LNCaP clone FGC (cell line): ENCODE measurements at places on chromosomes 13 and 19.

GRCh38 chr19:49896863-49897621 is at the start of gene IL4I1:
Gene IL4I1 (minus strand): TSS chr19:49896887. CDS start chr19:49896160, 727 bp downstream.
- no peak for DNase-seq

- DNase-seq = no peak
Measured at GRCh38 chr13:77981281-77981881, 62.8 kb upstream of the EDNRB start.

GRCh38 chr19:41206456-41206855 is 12.6 kb upstream of the AXL start:
- DNase-seq = no peak

DNA sequence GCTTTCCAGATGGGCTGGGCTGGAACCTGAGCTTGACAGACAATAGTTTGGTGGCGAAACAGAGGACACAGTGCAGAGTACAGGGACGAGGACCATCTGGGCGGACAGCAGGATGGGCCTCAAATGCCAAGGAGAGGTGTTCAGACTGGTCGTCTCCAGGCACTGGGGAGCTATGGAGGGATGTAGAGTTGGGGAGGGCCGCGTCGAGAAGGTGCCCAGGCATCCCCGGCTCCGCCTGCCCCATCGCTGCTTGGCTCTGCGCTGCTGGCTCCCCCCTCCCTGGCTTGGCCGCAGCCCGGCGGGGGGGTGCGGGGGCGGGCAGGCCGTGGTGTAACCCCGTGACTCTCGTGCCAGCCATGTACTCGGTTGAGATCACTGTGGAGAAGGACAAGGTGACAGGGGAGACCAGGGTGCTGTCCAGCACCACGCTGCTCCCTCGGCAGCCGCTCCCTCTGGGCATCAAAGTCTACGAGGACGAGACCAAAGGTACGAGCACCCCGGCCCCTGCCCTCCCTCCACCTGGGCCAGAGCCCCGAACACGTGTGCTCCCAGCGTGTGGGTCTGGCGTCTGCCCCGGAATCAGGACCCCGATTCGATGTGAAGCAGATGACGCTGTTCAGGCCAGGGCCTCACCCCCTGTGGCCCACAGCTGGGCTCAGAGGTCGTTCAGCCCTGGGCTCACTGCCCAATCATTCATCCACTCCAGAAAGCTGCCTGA is 10.8 kb upstream of the MISP start:
- no peak for DNase-seq

DNA sequence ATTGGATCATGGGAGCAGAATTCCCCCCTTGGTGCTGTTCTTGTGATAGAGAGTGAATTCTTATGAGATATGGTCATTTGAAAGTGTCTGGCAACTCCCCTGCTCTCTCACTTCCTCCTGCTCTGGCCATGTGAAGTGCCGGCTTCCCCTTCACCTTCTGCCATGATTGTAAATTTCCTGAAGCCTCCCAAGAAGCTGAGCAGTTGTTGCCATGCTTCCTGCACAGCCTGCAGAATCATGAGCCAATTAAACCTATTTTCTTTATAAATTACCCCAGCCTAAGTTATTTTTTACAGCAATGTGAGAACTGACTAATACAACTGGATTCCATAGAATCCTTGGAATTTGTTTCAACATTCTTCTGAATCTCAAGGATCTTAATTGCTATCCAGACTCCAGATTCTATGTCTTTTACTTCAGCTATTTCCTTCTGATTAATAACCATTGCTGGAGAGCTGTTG is 328.1 kb downstream of the SLITRK5 start:
- no peak for DNase-seq

GRCh38 chr13:46551410-46552302 is 1.3 kb upstream of the LRCH1 start:
- DNase-seq = peak; percentile 62

- DNase-seq = no peak
Measured at GRCh38 chr19:44640518-44640917, 3.2 kb upstream of the PVR start.

DNA sequence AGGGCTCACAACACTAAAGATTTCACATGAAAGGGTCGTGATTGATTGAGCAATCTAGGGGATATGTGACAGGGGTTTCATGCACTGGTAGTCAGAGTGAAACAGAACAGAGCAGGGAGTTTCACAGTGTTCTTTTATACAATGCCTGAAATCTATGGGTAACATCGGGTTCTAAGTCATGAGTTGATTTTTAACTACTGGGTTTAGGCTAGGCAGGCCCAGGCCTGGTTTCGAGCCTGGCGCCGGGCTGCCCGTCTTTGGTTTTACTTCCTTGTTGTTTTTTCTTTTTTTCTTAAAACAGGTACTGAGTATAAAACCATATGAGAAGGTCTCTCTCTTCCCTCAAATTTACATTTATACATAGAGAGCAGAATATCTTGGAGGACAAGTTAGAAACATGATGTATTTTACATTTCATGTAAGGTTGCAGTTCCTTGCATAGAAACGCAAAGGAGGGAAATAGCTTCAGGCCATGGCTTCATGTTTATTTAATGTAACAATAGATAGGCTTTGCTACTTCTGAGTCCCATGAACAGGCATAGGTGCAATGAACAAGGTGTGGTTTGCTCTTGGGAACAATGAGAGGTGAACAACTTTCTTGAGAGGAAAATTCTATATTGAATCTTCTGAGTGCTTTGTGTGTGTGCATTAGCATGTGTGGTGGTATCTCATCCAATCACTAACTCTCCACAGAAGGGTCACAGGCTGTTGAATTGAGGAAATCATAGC is 128.9 kb upstream of the RXFP2 start:
- no peak for DNase-seq

DNA sequence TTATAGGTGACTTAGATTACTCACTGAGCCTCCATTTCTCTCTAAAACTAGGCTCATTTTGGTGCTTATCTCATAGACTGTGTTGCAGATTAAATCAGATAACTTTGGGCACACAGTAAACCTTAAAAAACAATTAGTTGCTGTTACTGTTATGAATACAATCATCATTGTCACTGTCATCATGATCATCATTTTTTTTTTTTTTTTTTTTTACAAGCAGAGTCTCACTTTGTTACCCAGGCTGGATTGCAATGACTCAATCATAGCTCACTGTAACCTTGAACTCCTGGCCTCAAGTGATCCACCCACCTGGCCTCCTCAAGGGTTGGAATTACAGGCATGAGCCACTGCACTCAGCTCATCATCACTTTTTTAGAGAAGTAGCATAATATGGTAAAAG is 60.0 kb downstream of the VWA8 start:
- no peak for DNase-seq

- DNase-seq = no peak
Measured at GRCh38 chr13:46071590-46072249, 19.2 kb upstream of the ZC3H13 start.

- peak; percentile 26 for DNase-seq
Measured at GRCh38 chr19:52896431-52897137, 851 bp downstream of the ZNF320 start.

DNA sequence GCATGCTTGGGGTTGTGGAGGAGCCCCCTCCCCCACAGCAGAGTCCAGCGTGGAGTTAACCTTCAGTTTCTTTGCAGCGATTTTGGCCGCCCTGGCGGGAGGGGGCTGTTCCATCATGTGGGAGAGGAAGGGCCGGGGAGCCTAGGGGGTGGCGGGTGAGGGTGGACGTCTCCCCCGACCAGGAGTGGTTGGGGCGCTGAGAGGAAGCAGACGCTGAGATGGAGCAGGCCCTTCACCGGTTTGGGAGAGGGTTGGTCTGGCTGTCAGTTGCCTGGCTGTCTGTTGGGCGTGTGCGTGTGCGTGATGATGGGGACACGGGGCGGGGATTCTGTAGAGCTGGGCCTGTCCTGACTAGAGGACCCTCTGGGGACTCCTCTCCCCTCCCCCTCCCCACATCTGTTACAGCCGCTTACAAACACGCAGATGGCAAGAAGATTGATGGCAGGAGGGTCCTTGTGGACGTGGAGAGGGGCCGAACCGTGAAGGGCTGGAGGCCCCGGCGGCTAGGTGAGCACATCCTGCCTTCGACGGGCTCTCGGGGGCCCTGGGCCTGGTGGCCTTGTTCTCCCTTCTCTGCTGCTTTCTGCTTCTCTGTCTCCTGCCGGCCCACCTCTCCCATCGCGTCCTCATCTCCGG is 9.8 kb upstream of the LIN7B start:
- no peak for DNase-seq

DNA sequence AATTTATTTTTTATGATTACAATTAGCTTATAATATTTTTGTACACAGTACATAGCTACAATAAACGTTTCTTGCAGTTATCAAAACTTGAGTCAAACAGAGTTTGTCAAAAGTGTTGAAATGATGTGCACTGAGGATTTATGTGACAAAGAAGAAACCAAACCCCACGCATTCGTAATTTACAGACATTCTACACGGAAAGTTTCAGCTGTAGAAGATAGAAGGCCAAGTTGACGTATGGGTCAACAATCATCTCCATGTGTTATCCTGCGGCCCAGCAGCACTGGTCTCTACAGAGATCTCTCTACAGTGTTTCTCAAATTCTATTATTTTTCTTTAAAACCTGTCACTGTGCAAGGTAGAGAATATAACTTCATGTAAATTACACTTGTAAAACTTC is 1507.6 kb downstream of the PCDH9 start:
- no peak for DNase-seq

DNA sequence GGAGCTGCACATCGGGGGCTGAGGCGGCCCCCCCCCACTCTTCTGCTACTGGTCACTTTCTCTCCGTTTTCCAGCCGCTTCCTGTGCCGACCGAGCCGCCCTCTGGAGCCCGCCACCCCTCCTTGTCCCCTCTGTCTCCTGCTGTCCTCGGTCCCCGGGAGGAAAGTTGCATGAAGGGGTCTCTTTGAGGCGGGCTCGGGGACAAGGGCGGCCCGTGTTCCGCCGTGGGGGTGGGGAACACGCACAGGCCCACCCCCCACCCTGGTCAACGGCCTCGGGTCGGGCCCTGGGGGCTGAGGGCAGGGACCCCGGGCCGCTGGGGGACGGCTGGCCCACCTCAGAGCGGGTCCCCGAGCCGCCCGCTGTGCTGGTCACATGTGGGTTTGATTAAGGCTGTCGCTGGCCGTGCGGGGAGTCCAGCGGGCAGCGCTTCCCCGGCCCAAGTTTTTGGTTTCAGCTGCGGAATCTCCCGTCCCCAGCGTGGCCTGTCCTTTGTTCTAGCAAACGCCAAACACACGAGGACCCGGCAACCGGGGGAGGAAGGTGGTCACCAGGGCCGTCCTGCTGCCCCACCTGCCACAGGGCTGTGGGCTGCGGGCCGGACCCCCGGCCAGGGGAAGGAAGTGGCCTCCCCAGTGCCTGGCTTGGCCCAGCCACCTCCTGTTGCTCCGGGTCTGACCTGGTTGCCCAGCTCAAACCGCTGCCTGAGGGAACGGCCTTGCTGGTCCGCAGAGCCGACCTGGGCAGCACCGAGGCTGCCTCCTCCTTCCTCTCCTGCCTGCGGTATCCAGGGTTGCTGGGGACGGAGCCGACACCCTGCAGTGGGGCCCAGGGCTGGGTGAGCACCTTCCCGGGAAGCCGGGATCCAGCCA is 1.9 kb downstream of the EFNA2 start:
- no peak for DNase-seq

- DNase-seq = no peak
Measured at GRCh38 chr13:65642996-65643395, 1587.1 kb downstream of the PCDH9 start.

DNA sequence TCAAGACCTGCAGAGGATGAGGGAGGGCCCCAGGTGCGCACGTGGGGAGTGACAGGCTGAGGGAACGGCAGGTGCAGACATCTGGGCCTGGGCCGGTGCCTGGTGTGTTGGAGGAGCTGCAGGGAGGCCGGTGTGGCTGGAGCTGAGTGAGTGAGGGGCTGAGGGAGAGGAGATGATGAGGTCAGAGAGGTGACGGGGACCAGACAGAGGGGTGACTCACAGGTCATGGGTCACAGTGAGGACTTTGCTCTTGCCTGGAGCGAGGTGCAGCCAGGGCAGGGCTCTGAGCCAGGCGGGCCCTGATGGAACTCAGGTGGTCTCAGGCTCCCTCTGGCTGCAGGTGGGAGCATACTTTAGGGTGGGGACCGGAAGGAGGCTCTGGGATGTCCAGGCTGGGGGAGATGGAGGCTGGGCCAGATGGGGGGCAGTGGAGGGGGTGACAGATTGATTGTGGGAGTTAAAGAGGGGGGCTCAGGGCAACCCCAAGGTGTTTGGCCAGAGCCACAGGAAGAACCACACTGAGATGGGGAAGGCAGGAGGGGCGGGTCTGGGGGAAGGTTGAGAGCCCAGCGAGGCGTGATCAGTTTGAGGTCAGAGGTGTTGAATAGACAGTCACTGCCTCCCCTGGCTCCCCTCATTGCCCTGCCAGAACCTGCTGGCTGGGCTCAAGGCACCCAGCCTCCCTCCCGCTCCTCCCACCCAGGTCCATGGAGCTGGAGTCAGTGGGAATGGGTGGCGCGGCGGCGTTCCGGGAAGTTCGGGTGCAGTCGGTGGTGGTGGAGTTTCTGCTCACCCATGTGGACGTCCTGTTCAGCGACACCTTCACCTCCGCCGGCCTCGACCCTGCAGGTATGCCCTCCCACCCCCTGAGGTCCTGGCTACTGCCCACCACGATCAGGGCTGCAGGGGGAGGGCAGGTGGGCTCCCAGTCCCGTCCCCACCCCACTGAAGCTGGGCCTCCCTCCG is 8.4 kb downstream of the ARHGAP33 start:
- DNase-seq = no peak

DNA sequence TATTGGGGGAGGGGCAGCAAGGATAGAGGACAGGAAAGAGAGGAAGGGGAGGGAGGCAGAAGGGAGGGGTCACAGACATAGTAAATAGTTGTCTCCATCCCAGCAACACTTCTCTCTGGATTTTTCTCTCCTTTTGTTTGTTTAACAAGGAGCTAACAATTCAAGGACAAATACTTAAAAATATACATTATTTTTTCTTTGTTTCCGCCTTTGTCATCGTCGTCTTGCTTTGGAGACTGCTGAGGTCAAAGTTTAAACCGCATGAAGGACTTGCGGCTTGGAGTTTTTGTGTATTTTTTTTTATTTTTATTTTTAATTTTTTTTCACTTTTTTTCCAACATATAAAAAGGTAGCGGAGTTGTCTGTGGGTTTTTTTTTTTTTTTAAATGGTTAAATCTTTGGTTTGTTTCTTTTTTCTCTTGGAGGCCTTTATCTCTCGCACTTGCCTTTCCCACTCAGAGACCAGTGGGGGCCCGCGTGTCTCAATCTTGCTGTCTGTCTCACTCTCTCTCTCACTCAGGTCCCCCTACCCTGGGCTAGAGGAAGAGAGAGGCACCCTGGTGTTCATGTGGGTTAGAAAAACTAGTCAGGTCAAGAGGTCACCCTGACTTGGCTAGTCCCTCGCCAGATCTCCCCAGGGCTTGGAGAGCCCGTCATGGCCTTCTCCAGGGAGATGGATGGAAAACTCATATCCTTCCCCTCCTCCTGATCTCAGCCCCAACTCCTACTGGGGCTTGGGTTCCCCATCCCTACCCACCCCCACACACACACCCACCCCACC is 11.0 kb downstream of the ZNF574 start:
- DNase-seq = no peak
